Activated T-helper 2 cell treated with anti-CD3 and anti-CD28 coated beads, Interferon-gamma antibody, Interleukin-2, Interleukin-4, amounts not matched to agents 10 μg/mL and 5 μg/mL and 100 μg/mL, durations not matched to agents 14 hours and 24 hours and 36 hours (primary cell): ENCODE measurements at places on chromosomes 4 and X. TPM values are rescaled to one million over a fixed set of nuclear protein-coding genes. Genes with fewer than 3 reads are reported as not detected.

DNA sequence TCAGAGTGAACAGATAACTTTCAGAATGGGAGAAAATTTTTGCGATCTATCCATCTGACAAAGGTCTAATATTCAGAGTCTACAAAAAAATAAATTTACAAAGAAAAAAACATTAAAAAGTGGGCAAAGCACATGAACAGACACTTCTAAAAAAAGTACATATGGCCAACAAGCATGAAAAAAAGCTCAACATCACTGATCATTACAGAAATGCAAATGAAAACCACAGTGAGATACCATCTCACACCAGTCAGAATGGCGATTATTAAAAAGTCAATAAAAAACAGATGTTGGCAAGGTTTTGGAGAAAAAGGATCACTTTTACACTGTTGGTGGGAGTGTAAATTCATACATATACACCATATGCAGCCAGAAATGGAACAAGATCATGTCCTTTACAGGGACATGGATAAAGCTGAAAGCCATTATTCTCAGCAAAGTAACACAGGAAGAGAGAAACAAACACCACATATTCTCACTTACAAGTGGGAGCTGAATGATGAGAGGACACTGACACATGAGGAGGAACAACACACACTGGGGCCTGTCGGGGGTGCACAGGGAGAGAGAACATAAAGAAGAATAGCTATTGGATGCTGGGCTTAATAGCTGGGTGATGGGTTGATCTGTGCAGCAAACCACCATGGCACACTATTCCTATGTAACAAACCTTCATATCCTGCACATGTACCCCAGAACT, 41.6 kb upstream of the ITM2A start:
- no peaks in the 10 kb centered on the region for H3K36me3 ChIP-seq
- no peak overlapping the region for H3K4me3 ChIP-seq
- no peak for DNase-seq
- H3K4me1 ChIP-seq, result peaks cover 35% of the 10 kb centered on the region

- H3K27ac ChIP-seq, result no peak overlapping the region
- DNase-seq, result no peak
- no peak overlapping the region for H3K4me3 ChIP-seq
Measured at GRCh38 chr4:17665346-17665745, 50.9 kb downstream of the MED28 start.

DNA sequence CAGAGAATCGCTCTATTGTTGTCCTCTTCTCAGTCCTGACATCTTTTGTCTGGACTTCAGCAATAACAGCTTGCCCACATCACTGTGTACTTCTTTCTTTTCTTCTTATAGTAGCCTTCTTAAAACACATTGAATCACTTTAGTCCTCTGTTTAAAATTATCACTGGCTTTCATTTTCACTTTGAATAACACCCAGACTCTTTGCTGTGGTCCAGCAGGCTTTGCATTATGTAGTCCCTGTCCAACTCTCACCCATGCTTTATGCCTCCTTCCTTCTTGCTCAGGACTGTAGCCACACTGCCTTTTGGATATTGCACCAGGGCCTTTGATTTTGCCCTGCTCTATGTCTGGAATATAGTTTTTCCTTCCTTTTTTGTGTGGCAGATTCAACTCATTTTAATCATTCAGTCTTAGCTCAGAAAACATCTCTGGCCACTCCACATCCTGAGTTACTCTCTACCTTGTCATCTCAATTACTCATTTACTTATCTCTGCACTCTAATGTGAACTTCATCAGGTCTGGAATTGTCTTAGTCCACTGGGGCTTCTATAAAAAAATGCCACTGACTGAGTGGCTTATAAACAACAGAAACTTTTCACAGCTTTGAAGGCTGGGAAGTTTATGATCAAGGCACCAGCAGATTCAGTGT, 168.2 kb downstream of the C4orf33 start:
- H3K4me1 ChIP-seq, result peaks cover 4% of the 10 kb centered on the region
- no peak for DNase-seq
- no peak overlapping the region for H3K27ac ChIP-seq
- H3K4me3 ChIP-seq, result no peak overlapping the region
- H3K27me3 ChIP-seq, result peaks cover 2% of the 10 kb centered on the region

TLL1 gene
- not detected in 2 replicates for total RNA-seq

- H3K4me3 ChIP-seq, result no peak overlapping the region
- DNase-seq, result no peak
- H3K27me3 ChIP-seq, result no peaks in the 10 kb centered on the region
Measured at GRCh38 chrX:149910178-149910695, 19.1 kb upstream of the HSFX4 start.

DNA sequence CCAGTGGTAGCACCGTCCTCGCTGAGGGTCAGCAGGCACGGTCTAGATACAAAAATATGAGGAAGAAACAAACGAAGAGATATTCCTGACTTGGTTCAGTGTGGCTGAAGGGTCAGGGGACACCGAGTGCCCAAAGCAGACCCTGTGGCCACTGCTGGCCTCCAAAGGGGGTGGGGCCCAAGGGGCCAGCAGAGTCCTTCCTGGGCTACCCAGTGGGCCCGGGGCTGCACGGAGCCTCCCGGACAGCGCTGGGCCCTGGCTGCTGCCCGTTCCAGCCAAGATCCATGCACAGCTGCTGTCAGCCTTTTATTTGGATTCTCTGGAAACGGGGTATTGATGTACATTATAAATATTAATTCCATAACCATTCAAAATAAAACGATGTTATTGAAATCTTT, 20.4 kb downstream of the NELFA start:
- H3K36me3 ChIP-seq, result peaks cover 28% of the 10 kb centered on the region
- DNase-seq, result no peak
- no peaks in the 10 kb centered on the region for H3K27me3 ChIP-seq
- no peak overlapping the region for H3K4me3 ChIP-seq

CSAG3 gene
- not detected in 2 replicates for total RNA-seq

ANXA3 gene
- total RNA-seq, result not detected in 2 replicates

GRCh38 chr4:59608466-59608865, 1591.7 kb upstream of the ADGRL3 start:
- no peak overlapping the region for H3K4me3 ChIP-seq
- no peaks in the 10 kb centered on the region for H3K4me1 ChIP-seq
- H3K27me3 ChIP-seq, result no peaks in the 10 kb centered on the region
- H3K27ac ChIP-seq, result no peak overlapping the region
- no peaks in the 10 kb centered on the region for H3K36me3 ChIP-seq

TMEM271 gene
- total RNA-seq, result not detected in 2 replicates

- no peaks in the 10 kb centered on the region for H3K27me3 ChIP-seq
- H3K27ac ChIP-seq, result no peak overlapping the region
- H3K36me3 ChIP-seq, result no peaks in the 10 kb centered on the region
- no peak overlapping the region for H3K4me3 ChIP-seq
- no peaks in the 10 kb centered on the region for H3K4me1 ChIP-seq
Measured at GRCh38 chr4:161522031-161522430, 641.8 kb downstream of the FSTL5 start.

DNA sequence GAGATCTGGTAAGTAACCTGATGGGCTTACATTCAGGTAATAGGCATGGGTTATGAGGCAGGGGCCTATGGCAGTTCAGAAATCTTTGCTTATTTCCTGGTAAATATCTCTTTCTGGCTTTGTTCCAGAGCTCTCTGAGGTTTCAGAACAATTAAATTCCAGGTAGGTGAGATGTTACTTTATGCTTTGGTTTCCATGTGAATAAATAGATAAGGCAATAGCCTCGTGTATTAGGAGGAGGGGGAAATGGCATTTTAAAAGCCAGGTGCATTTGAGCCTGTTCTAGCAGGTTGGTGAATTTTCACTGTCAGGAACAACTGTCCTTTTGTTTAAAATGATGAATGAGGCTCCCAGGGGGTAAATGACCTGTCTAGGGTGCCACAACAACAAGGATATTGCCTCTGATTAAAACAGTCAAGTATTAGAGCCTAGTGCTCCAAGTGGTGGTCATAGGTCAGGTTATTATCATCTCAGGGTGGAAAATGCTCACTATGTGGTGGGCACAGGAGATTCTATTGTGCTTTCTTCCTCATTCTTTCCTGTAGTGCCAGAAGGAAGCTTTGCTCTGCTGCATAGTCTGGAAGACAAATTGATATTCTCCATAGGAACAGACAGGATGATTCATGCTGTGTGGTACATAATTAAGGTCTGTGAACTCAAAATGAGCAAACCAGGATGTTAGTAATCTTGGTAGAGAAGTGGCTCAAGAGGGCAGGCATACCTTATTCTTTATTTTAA, 296.2 kb downstream of the INPP4B start:
- H3K36me3 ChIP-seq, result peaks cover 3% of the 10 kb centered on the region
- peaks cover 59% of the 10 kb centered on the region for H3K4me1 ChIP-seq
- H3K27ac ChIP-seq, result peak overlapping the region; percentile 68
- no peak overlapping the region for H3K4me3 ChIP-seq
- no peaks in the 10 kb centered on the region for H3K27me3 ChIP-seq

TBC1D25 gene
- 16.0 and 18.3 TPM in 2 replicates for total RNA-seq

DNA sequence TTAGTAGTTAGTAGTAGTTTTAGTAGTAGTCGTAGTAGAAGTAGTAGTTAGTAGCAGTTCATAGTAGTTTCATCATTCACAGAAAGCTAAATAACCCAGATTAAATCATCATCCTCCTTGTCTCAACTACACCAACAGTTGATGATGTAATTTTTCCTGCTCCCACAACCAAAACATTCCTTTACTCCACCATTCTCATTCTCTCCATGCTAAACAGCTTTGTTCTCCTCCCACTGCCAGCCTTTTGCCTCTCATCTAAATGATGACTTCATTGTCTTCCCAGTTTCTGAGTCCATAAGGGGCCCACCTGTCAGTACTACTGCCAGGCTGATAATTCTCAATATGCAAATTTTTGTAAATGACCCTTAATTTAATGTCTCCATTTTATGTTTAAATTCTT, 68.9 kb downstream of the ARHGAP24 start:
- H3K4me1 ChIP-seq, result no peaks in the 10 kb centered on the region
- no peaks in the 10 kb centered on the region for H3K27me3 ChIP-seq
- no peak overlapping the region for H3K4me3 ChIP-seq
- no peak for DNase-seq
- no peak overlapping the region for H3K27ac ChIP-seq
- H3K36me3 ChIP-seq, result no peaks in the 10 kb centered on the region

- H3K4me3 ChIP-seq, result no peak overlapping the region
- no peaks in the 10 kb centered on the region for H3K36me3 ChIP-seq
- H3K4me1 ChIP-seq, result no peaks in the 10 kb centered on the region
- H3K27ac ChIP-seq, result no peak overlapping the region
Measured at GRCh38 chr4:118395057-118395644, 42.3 kb upstream of the PRSS12 start.

LRCH2 gene
- not detected in 2 replicates for total RNA-seq

ITM2A gene
- total RNA-seq, result 138 and 142 TPM in 2 replicates

DNA sequence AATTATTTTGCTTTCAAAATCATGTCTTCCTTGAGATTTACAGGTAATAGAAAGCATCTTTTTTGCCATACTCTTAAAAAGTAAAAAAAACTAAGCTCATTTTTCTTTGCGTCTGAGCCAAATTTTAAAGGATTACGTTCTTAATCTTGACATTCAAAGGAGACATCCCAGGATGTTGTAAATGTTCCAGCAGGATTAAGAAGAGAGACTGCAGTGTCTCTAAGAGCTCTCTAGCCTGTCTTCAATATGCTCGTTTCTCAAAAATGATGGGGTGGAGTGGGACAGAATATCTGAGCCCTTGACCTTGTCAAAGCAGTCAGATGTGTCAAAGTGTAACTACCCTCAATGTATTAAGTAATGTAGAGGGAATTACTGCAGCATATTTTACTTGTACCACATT, 363.3 kb downstream of the PCDH7 start:
- no peaks in the 10 kb centered on the region for H3K36me3 ChIP-seq
- H3K4me3 ChIP-seq, result no peak overlapping the region
- H3K27me3 ChIP-seq, result no peaks in the 10 kb centered on the region
- no peak overlapping the region for H3K27ac ChIP-seq

- H3K27ac ChIP-seq, result no peak overlapping the region
- DNase-seq, result no peak
Measured at GRCh38 chr4:112526061-112526460, 10.1 kb upstream of the NEUROG2 start.

WDR44 gene
- 10.0 and 12.9 TPM in 2 replicates for total RNA-seq

CCDC158 gene
- total RNA-seq, result not detected in 2 replicates

OPN1MW gene
- not detected in 2 replicates for total RNA-seq

DNA sequence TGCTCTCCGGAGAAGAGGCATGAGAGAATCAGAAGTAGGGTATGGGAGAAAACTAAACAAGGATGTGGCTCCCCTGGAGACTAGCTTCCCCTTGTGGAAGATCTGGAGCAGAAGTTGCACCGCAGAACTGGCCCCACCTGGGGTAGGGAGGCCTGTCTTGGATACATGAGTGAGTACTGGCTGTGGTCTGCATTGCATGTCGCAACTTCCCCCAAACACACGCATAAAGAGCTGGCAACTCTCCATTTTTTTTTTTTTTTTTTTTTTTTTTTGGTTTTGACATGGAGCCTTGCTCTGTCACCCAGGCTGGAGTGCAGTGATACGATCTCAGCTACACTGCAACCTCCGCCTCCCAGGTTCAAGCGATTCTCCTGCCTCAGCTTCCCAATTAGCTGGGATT, 119.9 kb downstream of the EGF start:
- peaks cover 7% of the 10 kb centered on the region for H3K4me1 ChIP-seq
- no peak overlapping the region for H3K4me3 ChIP-seq
- no peak for DNase-seq
- no peaks in the 10 kb centered on the region for H3K36me3 ChIP-seq
- H3K27ac ChIP-seq, result no peak overlapping the region

DNA sequence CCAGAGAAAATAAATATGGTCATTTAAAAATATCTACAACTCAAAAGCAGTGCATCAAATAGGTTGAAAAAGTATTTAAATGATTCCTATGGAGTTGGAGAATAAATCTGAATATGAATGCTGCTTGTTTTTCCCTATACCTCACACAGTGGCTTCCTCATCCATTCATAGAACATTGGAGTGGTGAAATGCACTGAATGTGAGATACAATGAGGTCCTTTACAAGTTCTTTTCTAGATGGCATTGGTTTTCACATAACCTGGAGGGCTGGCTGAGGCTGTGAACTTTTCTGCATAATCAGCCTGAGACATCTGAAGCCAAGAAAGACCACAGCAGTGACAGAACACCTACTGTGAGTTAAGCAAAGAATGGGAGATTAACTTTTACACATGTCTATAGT, 279.1 kb upstream of the NRK start:
- H3K4me3 ChIP-seq, result no peak overlapping the region
- H3K27ac ChIP-seq, result no peak overlapping the region
- no peaks in the 10 kb centered on the region for H3K36me3 ChIP-seq
- no peaks in the 10 kb centered on the region for H3K4me1 ChIP-seq
- H3K27me3 ChIP-seq, result no peaks in the 10 kb centered on the region
- DNase-seq, result no peak

- no peaks in the 10 kb centered on the region for H3K36me3 ChIP-seq
- no peak for DNase-seq
- H3K27ac ChIP-seq, result no peak overlapping the region
- no peak overlapping the region for H3K4me3 ChIP-seq
Measured at GRCh38 chr4:107922486-107923473, 8.6 kb upstream of the CYP2U1 start.

DNA sequence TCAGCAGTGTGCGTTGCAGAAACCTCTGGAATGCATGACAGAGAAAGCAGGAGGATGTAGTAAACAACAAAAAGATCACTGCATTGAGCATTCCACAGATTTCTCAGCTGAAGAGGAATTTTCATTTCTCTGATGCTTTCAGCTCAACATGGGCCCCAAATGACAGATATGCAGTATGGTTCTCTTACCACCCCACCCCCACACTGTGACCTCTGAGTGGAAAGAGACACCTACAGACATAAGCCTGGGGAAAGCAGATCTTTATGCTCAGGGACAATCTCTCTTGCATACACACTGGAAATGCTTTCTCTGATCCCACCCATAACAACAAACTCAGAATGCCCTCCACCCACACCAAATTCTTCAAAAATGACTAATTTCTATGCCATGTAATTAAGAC, 983.7 kb upstream of the LCORL start:
- no peaks in the 10 kb centered on the region for H3K36me3 ChIP-seq
- no peak overlapping the region for H3K27ac ChIP-seq
- H3K27me3 ChIP-seq, result no peaks in the 10 kb centered on the region
- DNase-seq, result no peak
- H3K4me3 ChIP-seq, result no peak overlapping the region

GRCh38 chr4:137998666-137999429, 243.3 kb downstream of the SLC7A11 start:
- H3K4me3 ChIP-seq, result no peak overlapping the region
- no peaks in the 10 kb centered on the region for H3K36me3 ChIP-seq
- no peaks in the 10 kb centered on the region for H3K4me1 ChIP-seq
